ENCODE measurements at places on chromosomes 6 and 20.

DNA sequence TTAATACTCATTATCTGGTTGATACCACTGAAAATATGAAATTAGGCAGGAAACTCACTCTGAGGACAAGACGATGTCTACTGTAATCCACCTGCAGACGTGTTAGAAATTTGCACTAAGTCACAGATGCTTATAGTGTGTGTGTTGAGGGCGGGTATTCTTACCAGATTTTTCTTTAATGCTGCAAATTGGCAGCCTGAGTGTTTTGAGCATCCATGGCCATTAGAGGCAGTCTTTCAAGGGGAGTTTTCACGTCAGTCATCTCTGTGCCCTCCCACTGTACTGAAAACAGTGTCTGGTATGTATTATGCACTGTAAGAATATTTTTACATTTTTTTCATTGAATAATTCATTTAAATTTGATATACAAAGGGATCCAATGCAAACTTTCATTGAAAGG is 266.5 kb upstream of the QKI start:
- DNase-seq = no peak

DNA sequence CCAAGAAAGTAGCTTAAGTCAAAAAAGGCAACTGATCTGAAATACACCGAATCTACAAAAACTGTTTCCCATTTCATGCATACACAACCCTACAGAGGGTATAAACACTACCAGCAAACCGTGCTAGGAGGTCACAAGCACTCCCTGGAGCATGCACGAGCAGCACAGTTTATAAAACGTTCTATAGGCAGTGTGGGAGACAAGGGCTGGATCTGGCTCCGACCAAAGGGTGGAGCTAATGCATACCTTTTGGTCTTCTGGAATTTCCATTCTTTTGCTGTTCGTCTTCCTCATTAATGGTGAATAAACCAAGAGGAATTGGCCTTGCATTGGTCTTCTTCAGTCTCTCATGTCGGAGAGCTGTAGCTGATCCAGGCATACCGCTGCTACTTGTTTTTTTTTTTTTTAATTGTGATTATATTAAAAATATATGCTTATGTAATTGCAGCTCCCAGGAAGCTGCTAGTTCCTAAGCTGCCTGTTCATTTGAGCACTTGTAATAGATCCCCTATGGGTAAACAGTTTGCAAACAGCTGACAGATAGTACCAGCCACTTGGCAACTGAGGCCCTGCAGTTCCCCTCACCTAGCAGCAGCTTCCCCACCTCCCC is 24.5 kb downstream of the MAP7 start:
- no peak for DNase-seq

DNA sequence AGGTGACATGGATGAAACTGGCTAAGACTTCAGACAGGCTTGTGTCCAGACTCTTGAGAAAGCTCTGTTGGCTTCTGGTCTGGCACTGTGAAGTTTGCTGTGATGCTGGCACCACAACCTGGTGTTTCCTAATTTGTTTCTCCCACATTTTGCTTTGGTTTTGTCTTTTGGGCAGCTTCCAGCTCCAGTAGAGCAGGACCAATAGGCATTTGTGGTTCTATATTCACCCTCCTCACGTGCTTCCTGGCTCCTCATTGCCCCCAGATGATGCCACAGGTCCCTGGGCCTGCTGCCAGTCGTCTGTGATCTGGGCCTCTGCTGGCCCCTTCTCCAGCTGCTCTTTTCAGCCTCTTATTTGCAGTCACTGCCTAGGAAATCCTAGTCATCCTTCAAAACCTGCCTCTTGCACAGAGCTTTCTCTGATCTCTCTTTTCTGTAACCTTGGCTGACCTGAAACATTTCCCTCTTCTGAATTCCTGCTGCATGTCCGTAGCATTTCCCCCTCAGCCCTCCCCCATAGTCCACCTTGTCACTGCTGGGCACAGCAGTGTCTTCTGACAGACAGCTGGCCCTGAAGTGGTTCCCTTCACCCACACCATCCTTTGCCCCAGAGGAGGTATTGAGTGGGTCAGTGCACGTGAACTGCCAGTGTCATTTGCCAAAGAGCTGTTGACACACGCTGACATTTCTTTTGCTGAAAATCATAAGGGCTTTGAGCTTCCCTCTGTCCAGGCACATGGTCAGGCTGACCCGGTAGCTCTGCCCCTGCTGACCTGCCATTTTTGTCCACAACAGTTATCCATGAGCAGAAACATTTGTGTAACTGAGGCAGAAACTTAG is 63.0 kb downstream of the PTPN1 start:
- no peak for DNase-seq

- no peak for DNase-seq
Measured at GRCh38 chr6:13794184-13794583, 20.2 kb downstream of the MCUR1 start.

DNA sequence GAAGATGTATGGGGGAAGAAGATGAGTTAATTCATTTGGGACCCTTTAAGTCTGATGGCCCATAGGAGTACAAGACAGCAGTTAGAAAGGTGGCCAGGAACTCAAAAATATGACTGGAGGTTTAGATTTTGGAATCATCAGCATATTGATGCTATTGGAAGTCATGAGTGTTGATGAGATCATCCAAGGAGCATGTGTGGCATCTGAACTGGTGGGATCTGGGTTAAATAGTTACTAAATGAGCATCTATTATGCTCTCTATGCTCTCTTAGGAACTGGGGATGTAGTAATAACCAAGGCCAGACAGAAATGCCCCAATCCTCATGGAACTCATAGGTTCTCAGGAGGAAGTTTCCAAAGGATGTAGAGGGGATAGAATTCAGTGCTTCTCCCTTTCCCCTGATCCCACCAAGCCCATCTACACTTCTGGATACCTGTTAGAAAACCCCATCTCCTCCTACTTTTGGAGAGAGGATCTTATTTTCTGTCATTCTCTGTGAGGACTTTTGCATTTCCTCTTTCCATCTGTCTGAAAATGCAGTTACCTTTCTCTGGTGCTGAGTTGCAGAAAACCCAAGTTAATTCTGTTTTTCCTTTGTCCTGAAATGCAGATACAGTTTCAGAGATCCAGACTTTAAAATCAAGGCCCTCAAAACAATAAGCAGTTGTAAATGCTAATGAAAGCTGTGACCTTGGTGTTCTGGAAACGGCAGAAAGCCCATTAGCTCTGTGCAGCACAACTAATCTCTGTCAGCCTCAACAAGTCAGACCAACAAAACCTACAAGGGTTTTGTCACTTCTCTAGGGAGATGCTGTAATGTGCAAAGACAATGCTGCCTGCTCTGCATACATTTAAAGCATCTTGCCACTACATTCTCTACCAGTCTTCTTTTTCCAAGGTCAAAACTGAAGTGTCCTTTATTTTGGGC is 65.8 kb downstream of the TBC1D7 start:
- DNase-seq = no peak

DNA sequence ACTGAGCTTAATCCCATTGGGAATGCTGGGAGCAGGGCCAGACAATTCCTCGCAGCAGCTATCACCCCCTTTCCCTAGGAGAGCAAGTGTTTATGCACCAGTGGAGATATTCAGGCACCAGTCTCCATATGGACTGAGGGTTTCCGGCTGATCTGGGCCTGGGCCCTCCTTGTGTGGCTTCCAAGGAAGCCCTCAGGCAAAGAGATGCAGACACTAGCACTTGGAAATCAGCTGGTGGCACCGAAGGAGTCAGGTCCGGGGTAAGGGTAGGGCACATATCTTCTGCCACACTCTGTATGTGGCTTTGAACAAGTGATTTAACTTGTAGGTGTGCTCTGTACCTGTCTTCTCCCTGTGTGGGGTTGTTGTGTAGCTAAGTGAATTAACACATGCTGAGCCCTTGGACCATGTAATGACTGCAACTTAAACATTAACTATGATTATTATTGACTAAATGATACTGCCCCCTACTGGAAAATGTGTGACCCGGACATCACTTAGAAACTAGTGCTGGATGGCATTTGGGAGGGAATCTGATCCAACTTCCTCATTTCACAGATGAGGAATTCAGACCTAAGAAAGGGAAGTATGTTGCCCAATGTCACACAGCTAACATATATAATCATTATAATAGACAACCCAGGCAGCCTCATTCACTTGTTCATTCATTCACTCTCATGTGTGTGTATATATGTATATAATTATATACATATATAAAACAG is 19.3 kb upstream of the WFDC2 start:
- no peak for DNase-seq

DNA sequence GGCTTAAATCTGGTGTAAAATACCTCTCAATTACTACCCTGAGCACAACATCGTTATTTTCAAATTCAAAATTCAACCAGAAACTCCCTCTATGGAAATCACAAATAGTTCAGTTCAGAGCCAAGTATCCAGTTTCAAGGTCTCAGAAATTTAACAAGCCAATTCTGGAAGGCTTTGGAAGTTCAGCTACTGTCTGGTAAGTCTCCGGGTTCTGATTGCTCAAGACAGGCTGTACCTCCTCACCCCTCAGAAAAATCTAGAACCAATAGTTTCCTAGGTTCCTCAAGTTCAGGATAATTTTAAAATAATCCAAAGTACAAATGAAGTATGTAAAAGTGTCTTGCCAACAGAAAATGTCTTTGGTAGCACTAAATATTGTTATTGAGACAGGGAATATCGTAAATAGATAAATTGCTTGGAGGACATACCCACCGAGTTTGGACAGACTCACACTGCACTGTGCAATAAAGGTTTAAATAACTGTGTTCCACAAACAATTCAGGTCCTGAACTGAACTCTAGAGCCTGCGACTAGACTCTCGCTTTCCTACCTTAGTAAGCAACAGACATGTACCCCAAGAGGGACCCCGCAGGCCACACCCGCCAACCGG is 729 bp downstream of the ATG5 start:
- DNase-seq = no peak

- no peak for DNase-seq
Measured at GRCh38 chr6:136341967-136342366, 52.3 kb upstream of the BCLAF1 start.

- DNase-seq = no peak
Measured at GRCh38 chr6:167073679-167074274, 49.1 kb upstream of the CCR6 start.

- DNase-seq = no peak
Measured at GRCh38 chr20:61734733-61735502, 330.8 kb downstream of the TAF4 start.

DNA sequence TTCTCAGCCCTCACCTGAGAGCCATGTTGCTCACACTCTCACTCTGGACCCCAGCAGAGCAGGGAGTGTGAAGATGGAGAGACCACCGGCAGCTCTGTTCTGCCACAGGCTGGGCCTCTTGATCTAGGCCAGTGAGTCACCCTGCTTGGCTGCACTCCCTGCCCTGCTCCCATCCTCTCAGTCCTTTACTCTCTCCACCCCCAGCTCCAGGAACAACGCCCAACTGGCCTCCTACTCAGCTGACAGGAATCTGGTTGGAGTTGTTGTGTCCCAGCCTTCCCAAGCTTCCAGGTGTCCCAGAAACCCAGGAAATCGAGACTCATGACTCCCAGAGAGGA is at the start of gene PSORS1C1:
PSORS1C1 (plus strand) TSS at position 260 of the 338 bp plus-strand sequence. CDS start 14,833 bp downstream, outside the sequence.
- DNase-seq = no peak

DNA sequence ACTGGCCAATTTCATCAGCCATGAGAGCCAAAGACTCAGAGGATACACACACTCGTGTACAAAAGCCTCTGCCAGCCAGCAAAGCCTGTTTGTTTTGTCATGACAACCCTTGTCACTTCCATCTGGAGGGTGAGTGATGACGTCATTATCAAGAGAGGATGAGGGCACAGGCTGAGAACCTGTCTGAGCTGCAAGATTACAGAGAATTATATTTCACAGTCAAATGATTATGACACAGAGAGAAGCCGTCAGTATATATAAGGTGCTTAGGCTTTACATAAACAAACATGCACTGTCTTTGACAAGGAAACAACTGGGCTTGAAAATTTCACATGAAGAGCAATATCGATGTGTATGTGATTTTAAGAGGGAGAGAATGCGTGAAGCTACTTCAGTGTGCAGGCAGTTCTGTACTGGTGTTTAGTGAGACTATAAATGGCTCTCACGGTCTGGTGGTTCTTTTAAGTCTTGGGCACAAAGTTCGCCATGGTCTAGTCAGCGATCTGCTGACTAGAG is 36.5 kb upstream of the BCLAF1 start:
- no peak for DNase-seq

GRCh38 chr6:40721271-40721952 is 134.2 kb upstream of the LRFN2 start:
- DNase-seq = no peak

DNA sequence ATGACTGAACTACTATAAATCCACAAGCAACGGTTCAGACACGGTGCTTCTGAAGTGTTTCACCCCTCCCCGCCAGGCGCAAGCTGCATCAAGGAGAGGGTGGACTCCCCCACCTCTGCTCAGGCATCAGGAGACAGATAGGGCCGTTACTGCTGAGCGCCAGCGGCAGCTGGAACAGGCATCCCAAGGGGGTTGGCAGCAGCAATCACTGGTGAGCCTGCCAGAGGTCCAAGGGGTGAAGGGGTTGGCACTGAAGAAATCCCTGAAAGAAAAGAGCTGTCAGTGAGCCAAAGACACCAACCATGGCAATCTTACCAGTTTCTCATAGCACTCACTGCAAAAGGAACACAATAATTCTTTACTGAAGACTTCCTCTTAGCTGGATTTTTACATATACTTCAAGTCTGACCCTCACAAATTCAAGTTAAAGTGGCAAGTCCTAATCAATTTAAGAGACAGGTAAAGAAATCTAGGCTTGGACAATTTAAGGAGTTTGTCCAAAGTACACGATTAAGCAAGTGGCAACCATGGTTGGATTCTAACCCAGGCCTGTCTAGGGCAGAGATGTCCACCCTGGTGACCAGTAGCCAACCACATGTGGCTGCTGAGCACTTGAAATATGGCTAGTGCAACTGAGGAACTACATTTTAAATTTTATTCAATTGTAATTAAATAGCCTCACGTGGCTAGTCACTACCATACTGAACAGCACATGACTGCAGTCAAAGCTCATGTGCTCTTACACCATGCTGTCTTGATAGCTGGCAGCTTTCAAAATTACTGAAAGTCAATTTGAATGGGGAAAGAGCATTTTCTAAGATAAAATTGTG is 21.7 kb upstream of the TBC1D20 start:
- no peak for DNase-seq

DNA sequence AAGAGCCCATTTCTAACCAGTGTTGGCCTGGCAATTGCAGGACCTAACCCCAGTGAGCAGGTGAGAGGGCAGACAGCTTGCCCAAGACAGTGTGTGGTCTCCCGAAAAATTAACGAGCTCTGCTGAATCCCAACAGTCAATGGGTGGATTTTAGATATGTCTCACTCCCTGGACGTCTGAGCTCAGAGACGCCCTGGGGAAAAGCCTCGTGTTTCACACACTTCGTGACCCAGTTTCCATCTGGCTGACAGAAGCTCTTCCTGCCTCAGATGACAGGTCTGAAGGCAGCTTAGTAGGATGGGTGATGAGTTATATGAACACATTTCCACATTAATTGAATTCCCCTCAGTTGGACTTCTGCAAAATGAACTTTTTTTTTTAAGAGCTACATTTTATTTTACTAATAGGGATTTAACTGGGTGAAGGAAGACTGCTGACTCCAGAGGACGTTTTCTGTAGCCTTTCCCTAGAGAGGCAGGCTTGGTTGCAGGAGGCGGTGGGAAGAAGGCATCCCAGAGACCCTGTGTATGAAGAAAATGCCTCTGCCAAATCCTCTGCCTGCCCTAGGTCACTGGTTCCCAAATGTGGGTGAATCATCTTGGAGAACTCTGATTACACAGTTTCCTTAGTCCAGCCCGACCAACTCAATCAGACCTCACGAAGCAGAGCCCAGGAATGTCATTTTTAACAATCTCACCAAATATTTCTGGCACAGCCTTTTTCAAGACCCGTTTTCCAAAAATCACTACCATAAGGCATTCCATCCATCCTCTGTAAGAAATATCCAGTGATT is 71.7 kb upstream of the LY86 start:
- DNase-seq = no peak

- DNase-seq = no peak
Measured at GRCh38 chr20:46573234-46573633, 22.8 kb upstream of the OCSTAMP start.

- no peak for DNase-seq
Measured at GRCh38 chr6:33504486-33504885, 50.1 kb downstream of the ZBTB9 start.
